ENCODE measurements at places on chromosomes 5 and 9. TPM values are rescaled to one million over a fixed set of nuclear protein-coding genes. Genes with fewer than 3 reads are reported as not detected.

EEIG1 gene
- total RNA-seq = 68.8 TPM

UBQLN1 gene
- 112 TPM for total RNA-seq

FOXD4L3 gene
- total RNA-seq = not detected

TAF11L5 gene
- total RNA-seq = not detected

ASS1 gene
- 17.4 TPM for total RNA-seq

NEK6 gene
- 68.7 TPM for total RNA-seq

PCDHB4 gene
- total RNA-seq = 0.03 TPM

CCL27 gene
- total RNA-seq = not detected

SPATA31A3 gene
- total RNA-seq = not detected

N4BP3 gene
- 1.5 TPM for total RNA-seq

FEM1C gene
- total RNA-seq = 6.5 TPM

IL3 gene
- total RNA-seq = not detected

CDH9 gene
- total RNA-seq = not detected

CCDC107 gene
- total RNA-seq = 24.2 TPM

KIF12 gene
- total RNA-seq = 2.2 TPM

HAPLN1 gene
- not detected for total RNA-seq

CSF1R gene
- total RNA-seq = 0.05 TPM

CDH18 gene
- not detected for total RNA-seq

MSMP gene
- not detected for total RNA-seq

SARDH gene
- not detected for total RNA-seq

ANKRD55 gene
- total RNA-seq = not detected

TXNDC8 gene
- total RNA-seq = not detected

PTGES gene
- 100 TPM for total RNA-seq

PCDHGC4 gene
- total RNA-seq = not detected

ACOT12 gene
- total RNA-seq = not detected

PPP3R2 gene
- total RNA-seq = not detected

PCDHGB2 gene
- total RNA-seq = 0.09 TPM

PCDHGA2 gene
- total RNA-seq = 0.66 TPM

FCN2 gene
- not detected for total RNA-seq

MYO10 gene
- 67.4 TPM for total RNA-seq

TAS2R1 gene
- total RNA-seq = not detected

KCNT1 gene
- not detected for total RNA-seq

IFNB1 gene
- not detected for total RNA-seq

SUB1 gene
- 257 TPM for total RNA-seq

TMC1 gene
- 0.05 TPM for total RNA-seq

OR13C3 gene
- total RNA-seq = not detected

TNFSF8 gene
- not detected for total RNA-seq

EPB41L4A gene
- total RNA-seq = 1.3 TPM

PCDHA7 gene
- total RNA-seq = 0.09 TPM

MARCOL gene
- total RNA-seq = not detected

PAIP2 gene
- total RNA-seq = 81.3 TPM

LTC4S gene
- total RNA-seq = 0.26 TPM

SPATA31E1 gene
- total RNA-seq = not detected

CDC20B gene
- total RNA-seq = 0.14 TPM

KIF4B gene
- total RNA-seq = 0.04 TPM

TMED9 gene
- total RNA-seq = 275 TPM

SLC6A7 gene
- 0.02 TPM for total RNA-seq

DAB2IP gene
- total RNA-seq = 14.0 TPM

SEMA5A gene
- not detected for total RNA-seq

SOHLH1 gene
- total RNA-seq = not detected

PTGDS gene
- total RNA-seq = not detected
